ENCODE measurements at places on chromosomes 6 and 20.

GRCh38 chr6:7198833-7199800, 91.4 kb downstream of the RREB1 start:
- no peak for DNase-seq

GRCh38 chr6:116328528-116328903, 42.2 kb upstream of the DSE start:
- no peak for DNase-seq

DNA sequence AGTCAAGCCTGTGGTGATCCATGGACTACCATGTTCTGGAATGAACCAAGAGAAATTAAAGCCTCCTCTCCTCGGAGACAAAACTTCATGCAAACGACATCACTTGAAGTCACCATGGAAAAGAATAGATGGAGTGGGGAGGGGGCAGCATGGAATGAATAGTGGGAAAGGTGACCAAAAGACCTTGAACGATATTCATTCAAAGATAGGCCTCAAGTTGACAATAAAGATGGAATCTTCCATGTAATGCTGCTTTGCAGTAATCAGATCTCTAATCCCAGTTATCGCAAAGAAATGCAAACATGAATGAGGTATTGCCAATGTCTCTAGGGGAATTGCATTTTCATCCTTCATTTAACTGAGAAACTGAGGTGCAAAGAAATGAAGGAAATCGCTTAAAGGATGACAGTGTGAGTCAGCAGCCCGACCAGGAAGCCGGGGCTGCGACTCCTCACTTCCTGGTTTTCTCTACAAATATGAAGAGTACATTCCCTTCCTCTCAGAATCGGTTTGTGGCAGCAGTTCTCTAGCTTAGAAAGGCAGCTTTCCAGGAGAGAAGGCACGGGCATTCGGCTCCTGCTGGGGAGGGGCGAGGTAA, 65.6 kb upstream of the RREB1 start:
- DNase-seq, result no peak

DNA sequence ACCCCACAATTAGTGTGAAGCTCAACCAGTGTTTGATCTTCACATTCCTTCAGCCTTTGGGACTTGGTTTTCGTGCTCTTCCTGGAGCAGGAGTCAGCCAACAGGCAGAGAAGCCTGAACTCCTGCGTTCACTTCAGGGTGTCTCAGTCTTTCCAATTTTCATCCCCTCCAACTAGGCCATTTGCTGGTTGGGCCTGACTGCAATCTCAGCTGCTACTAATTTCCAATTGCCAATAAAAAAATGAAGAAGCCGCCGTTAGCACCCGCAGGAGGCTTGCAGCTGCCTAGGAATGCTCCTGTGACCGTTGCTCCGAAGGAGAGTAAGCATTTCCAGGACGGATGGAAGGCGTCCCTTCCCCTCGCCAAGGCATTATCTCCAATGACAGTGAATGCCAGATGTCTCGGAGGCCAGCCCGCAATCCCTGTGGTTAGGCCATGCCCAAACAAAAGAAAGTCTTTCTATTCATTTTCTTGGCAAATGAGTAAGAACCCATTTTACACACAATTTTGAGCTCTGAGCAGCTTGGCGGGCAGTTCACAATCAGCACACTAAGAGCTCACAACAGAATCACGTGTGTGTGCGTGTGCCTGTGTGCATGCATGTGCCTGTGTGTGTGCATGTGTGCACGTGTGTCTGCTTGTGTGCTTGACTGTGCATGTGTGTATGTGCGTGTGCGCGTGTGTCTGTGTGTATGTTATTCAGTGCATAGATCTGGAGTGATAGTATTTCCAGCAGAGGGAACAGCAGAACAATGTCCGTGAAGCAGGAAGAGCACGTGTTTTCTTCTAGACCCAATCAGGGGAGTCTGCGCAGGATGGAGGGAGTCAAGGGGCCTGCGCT, 301.2 kb downstream of the SMOC2 start:
- no peak for DNase-seq

GRCh38 chr6:167236239-167236571, 54.9 kb upstream of the UNC93A start:
- DNase-seq, result no peak

- DNase-seq, result no peak
These were observed 117.0 kb upstream of the CEP85L start for GRCh38 chr6:118768441-118768840.

GRCh38 chr20:16212790-16213189, 360.5 kb downstream of the KIF16B start:
- DNase-seq, result no peak

DNA sequence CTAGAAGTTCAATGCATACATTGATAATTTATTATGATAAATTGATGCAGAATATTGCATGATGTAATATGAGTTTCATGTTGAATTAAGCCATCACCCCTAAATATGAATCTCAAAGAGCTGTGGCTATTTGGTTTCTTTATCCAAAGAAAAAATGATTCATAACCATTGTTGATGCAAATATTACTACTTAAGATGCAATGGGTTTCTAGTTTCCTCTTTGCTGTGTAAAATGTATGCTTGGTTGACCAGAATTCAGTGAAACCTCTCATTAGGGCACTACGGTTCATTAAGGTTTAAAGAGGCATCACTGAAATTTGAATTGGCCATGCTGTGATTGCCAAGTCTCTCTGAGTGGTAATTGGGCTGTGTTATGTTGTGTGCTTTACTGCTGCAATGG, 492.5 kb upstream of the FLRT3 start:
- no peak for DNase-seq

- no peak for DNase-seq
These were observed 223.6 kb upstream of the RREB1 start for GRCh38 chr6:6884193-6884627.

DNA sequence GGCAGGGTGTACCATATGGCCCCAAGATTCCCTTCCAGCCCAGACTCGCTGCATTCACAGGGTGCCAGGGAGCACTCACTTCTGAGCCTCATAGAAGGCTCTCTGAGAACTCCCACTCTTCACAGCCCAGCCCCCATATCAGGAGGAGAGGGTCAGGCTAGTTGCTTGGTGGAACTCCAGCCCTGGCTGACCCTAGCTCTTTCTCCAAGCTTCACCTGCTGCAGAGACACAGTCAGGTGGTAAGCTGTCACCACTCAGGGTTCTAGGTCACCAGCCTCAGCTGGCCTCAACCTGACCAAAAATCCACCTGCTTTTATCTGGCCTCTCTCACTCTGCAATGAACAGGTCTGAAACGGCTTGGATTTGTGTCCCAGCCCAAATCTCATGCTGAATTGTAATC, 162.7 kb upstream of the MLN start:
- no peak for DNase-seq

DNA sequence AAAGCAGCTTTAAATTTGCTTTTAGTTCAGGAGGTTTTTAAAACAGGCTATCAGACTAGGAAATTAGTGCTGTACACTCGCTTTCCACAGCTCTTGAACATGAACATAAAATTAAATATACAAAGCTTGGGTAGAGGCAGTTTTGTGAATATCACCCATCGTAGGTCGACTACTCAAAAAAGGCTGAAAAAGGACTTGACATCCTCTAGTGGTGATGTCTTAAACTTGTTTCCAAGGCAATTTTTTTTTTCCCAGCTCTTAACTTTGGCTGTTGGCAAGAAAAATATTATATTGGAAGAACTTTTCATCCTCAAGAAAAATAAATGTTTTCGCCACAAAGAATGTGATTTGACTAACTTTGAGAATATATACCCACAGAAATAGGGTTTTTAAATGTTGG, 2.9 kb downstream of the MAP7 start:
- DNase-seq, result no peak

- DNase-seq, result no peak
These were observed 2.2 kb downstream of the TNF start for GRCh38 chr6:31577579-31577966.

- DNase-seq, result no peak
These were observed 9.3 kb upstream of the MAK start for GRCh38 chr6:10847684-10848083.

- no peak for DNase-seq
These were observed 21.3 kb downstream of the STAU1 start for GRCh38 chr20:49166534-49167449.

DNA sequence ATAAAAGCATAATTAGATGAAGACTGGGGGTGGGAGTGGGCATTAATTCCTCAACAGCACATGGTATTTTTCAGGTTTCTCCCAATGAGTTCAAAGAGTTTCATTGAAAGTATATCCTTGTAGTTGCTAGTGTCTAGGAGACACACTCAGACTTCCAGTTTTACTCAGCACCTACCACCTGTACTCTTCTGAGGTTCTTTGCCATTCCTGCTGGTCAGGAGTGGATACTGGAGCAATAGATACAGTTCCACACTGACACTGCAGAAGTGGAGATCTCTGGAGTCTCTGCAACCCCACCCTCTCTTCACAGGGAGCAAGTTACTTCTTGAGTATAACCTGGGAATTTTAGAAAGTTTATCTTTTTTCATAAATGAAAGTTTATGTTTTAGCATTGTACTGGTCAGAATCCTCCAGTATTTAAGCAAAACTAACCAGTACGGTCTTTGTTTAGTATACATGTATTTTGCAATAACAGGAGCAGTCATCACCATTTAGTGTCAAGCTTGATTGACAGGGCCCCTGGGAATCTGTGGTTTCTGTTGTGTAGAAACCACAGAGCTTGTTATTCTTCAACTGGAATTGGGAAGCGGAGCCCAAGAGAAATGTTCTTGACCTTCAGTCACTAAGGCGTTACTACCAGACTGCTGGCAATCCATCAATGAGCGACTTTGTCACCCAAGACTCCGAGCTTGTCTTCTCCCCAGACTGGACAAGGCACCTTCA, 148.1 kb downstream of the ZDHHC14 start:
- no peak for DNase-seq
